Bone marrow (tissue), 2 donors: ENCODE measurements at places on chromosomes 1 and 21.

DNA sequence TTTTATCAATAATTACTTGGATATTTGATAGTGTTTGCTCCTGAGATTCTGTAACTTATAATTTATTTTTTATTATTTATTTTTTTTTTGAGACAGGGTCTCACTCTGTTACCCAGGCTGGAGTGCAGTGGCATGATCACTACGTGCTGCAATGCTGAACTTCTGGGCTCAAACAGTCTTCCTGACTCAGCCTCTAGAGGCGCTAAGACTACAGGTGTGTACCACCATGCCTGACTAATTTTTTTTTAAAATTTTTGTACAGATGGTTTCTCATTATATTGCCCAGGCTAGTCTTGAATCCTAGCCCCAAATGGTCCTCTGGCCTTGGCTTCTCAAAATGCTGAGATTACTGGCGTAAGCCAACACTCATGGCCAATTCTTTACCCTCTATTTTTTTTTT lies 845.5 kb upstream of the ADGRL4 start:
- DNase-seq, result no peak

DNA sequence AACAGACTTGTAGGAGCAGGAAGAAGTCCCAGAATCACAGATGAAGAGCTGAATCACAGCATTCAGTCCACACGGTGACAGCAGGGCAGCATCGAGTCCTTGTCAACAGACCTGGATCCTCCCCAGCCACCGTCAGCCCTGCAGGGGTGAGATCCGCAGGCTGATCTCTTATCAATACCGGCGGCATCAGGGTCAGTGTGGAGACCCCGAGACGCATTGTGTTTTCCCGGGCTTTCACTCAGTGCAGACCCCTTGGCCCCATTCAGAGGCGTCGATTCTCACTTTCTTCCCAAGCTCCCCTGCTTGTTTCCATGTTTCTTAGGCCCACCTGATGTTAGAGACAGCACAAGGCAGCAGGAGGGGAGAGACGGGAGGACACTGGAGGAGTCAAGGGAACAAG lies 609.6 kb downstream of the PTPRU start:
- DNase-seq, result no peak

- DNase-seq, result no peak
These were observed 14.6 kb upstream of the RC3H1 start for GRCh38 chr1:174036798-174037197.

- DNase-seq, result no peak
These were observed 63.9 kb downstream of the CHIA start for GRCh38 chr1:111354584-111354983.

DNA sequence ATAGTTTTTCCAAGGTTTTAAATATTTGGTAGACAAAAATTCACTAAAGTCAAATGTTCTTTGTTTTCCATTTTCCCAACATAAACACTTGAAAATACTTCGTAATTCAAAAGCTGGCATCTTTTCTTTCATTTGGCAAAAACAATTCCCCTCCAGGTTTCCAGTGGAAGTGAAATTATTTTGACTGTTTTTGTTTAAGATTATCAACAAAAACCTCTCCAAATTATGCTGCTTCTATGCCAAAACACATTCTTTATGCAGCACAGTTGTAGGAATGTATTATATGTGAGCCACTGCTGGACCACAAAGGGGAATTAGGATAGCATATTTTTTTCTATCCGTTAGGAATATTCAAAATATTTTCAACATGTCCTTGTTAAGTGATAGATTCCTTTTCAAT lies 44.1 kb downstream of the SLC5A9 start:
- no peak for DNase-seq

- DNase-seq, result no peak
These were observed 255.8 kb upstream of the CACYBP start for GRCh38 chr1:174743654-174744561.

DNA sequence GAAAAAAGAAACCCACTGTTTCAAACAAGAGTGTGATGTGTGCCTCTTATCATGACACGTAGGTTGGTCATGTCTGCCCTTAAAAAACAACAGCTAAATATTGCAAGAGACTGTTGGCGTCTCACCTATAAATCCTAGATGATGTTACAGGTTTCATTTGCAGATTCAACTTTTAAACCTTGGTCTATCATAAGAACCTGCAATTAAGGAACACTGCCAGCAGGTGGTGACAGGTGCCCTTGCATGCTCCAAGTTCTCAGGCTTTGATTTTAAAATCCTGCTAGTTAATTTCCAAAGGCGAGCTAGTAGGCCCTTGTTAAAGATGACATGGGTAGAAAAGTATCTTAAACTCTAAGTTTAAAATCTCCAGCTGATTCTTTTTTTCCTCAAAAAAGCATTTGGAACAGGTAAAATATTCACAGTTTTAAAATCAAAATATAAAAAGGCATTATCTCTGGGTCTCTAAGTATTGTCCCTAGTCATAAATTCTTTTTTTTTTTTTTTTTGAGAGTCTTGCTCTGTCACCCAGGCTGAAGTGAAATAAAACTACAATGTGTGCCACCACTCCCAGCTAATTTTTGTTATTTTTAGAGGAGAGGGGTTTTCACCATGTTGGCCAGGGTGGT lies 39.1 kb downstream of the CLSTN1 start:
- peak; percentile 36 for DNase-seq

DNA sequence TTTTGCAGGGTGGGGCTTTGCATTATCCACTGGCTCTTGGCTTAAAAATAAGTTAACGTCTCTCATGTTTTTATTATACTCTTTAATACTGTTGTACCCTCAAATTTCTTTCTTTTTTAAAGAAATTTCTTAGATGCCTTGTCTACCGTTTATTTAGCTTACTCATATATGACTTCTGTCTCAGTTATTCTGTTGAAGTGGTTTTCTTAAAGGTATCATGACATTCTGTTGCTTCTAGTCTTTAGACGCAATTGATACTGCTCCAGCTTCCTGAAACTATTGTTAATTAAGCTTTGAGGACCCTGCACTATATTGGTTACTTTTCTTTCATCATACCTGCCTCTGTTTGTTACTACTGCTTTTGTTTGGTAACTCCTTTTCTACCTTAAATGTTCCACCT lies 11.7 kb downstream of the PKN2 start:
- DNase-seq, result no peak
